Activated effector memory CD4-positive, alpha-beta T cell treated with Interleukin-2 at 50 U/mL for 16 hours (primary cell): ENCODE measurements at places on chromosomes 4 and X.

- peak; percentile 2 for DNase-seq
These were observed 471 bp downstream of the MCTS1 start for GRCh38 chrX:120604361-120604782.

DNA sequence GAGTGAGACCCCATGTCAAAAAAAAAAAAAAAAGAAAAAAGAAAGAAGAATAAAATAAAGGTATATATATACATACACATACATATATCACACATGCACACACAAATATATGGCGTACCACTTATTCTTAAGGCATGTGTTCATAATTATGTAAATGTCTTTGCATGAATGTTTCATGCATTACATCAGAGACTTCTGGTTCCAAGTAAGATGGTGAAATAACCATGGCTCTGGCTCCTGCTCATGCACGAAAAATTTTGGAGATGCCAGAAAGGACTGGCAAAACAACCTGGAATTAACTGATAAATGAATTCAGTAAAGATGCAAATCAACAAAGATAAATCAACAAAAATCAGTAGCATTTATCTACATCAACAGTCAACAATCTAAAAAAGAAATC lies 19.7 kb upstream of the FHIP1A start:
- no peak for DNase-seq

GRCh38 chrX:110133735-110134370 lies 130.9 kb downstream of the TMEM164 start:
- DNase-seq: no peak

GRCh38 chrX:42694260-42694815 lies 83.6 kb downstream of the PPP1R2C start:
- no peak for DNase-seq

DNA sequence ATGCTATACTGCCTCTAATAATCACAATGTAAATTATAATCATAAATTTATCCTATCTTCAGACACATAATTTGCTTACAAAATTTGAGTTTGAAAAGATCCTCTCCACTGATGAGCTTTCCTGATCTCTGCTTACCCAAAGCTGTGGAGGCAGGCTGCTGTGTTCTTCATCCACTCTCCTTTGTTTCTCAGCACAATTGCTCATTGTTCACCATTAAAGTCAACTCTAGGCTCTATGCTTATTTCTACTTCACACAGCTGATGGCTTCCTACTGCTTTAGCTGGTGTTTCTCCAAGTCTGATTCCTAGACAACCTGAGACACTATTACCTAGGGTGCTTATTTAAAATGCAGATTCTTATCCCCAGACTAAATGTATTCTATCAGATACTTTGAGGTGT lies 319.7 kb downstream of the PCDH18 start:
- no peak for DNase-seq

DNA sequence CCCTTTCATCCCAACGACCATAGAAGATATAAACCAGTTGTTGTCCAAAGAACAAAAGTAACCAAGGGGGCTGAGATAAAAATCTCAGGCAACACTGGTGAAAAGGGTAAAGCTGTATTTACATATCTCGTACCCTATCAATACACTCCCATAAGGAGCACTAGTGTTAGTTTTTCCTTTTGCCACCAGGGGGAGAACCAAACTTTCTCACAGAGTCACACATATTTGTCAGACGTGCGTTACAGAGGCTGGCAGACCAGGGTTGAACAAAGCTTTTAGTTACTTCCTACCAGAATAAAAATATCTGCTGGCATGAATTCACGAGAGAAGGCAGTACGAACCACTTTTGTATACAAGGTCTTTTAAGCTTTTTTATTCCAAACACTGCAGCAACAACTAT lies 88.3 kb downstream of the AMELX start:
- DNase-seq: no peak

DNA sequence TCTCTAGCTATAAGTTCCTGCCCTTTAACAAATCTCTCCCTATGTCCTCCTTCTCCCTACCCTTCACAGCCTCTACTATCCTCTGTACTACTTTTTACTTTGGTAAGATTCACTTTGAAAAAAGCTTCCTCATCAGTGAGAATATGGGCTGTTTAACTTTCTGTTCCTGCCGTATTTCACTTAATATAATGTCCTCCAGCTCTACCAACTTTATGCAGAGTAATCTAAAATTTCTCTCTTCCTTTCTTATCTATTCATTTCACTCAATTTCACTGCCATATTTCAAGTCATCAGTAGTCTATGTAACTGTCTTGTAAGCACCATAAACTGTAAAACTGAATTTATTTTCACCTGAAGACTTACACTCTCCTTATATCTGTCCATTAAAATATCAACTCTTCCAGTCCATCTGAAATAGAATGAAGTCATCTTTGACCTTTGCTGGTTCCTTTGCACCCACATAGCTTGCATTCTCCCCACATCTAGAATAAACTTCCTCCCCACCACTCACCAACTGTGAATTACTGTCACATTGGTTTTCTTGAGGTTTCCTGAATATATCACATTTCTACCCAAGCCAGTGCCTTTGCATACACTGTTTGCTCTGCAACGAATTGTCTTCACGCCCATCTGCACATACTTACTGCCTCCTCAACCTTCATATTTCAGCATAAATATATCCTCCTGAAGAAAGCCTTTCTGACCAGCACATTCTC lies 54.6 kb downstream of the ARAP2 start:
- DNase-seq: no peak

- DNase-seq: no peak
These were observed 1349.1 kb downstream of the FSTL5 start for GRCh38 chr4:160814726-160815125.
